ENCODE measurements at places on chromosomes 4 and X.
A peak's percentile ranks its signal among the peaks of the same experiment; 100 is the strongest.

DNA sequence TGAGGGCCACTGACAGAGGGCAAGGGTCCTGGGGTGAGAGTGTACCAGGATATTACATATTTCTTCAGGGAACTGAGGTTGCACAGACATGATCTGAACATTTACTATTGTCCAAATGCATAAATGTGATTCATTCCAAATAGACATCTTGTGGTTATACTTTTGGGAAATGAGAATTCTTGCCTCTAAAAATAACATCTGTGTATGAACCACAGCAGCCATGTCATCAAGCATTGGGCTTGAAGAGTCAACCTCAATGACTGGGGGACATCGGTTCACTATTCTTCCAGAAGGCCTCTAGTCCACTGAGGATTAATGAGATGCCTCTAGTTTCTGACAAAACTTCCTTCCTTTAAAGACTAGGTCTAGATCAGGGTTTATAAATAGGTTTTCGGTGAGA is 193.1 kb upstream of the GPC4 start:
- peak; percentile 75 for DNase-seq

GRCh38 chr4:137283737-137284136 is 248.6 kb downstream of the PCDH18 start:
- no peak for DNase-seq

DNA sequence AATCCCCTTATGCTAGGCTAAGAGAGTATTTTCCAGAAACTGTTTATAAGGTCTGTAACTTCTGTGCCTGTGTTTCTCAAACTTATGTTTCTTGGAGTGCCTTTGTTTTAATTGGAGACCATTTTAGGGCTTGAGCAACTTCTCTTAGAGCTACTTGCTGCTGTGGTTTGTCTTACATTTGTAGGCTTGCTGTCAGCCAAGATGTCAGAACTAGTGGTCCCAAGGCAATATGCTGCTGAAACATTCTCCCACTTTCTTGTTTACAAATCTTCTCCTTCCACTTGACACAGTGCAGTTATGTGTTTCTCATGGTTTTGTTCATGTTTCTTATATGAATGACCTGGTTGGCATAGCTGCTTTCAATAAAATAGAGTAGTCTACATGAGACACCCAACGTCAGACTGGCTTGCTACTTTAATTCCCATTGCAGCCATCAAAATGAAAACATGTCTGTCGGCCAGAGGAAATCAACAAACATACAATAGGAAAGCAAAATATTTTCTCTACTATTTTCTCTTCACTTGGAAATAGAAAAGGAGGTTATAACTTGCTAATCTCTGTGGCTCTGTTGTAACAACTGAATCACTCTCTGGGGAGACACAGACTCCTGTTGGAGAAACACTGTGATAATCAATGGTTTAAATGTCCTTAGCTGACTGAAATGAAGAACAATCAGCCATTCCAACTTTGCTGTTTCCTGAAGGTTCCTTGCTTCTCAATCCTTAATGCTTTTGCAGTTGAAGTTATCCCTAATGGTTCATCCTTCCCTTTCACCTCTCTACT is 426.4 kb downstream of the PDGFC start:
- DNase-seq, result no peak

- DNase-seq, result no peak
Measured at GRCh38 chr4:110636680-110637407, 14.0 kb upstream of the PITX2 start.

- DNase-seq, result peak; percentile 9
Measured at GRCh38 chrX:7252013-7252610, 104.2 kb upstream of the PUDP start.

DNA sequence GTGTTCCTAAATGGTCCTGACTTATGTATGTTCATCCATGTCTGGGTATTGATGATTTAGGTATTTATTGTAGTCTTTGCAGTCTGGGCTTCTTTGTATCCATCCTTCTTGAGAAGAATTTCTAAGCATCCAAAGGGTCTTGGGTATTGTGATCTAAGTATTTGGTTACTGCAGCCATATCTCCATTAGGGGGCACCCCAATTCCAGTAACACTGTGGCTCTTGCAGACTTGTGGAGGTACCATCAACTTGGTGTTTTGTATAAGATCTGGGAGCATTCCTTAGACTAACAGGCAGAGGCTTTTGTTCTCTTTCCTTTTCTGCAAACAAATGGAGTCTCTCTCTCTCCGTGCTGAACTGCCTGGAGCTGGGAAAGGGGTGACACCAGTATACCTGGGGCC is 113.7 kb upstream of the NEXMIF start:
- DNase-seq, result no peak

DNA sequence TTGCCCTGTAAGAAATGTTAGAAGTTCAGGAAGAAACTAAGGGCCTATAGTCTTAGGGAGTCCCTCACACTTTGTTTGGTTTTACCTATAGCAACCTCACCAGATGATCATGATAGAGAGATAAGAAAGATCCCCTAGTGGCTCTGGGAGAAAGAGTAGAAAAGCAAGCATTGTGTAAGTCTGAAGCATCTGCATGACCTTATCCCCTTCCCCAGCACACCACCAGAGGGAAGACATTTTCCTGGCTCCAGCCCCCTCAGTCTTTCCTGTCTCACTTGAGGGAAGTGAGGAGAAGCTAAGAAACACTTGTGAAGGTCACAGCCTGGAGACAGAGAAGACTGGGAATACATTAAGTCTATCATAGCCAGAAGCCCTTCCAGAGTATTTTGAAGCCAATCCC is 154.0 kb downstream of the EVC2 start:
- no peak for DNase-seq

DNA sequence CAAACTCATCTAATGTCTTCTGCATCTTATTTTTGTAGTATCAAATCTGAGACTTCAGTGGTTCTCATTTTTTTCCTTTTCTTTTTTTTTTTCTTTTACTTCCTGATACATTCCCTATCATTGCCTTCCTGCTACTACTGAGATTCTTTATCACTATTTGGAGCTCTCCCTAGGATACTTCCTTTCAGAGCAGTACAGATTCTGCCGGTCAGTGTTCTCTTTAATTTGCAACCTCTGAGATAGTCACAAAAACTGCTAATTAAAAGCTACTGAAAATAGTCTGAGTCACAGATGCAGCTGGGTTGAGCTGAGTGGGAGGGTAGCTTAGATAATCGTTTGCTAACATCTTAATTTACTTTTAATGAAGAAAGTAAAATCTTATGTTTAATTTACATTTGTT is 1279.7 kb downstream of the ARAP2 start:
- no peak for DNase-seq

- no peak for DNase-seq
Measured at GRCh38 chr4:4613641-4614286, 71.9 kb upstream of the STX18 start.

DNA sequence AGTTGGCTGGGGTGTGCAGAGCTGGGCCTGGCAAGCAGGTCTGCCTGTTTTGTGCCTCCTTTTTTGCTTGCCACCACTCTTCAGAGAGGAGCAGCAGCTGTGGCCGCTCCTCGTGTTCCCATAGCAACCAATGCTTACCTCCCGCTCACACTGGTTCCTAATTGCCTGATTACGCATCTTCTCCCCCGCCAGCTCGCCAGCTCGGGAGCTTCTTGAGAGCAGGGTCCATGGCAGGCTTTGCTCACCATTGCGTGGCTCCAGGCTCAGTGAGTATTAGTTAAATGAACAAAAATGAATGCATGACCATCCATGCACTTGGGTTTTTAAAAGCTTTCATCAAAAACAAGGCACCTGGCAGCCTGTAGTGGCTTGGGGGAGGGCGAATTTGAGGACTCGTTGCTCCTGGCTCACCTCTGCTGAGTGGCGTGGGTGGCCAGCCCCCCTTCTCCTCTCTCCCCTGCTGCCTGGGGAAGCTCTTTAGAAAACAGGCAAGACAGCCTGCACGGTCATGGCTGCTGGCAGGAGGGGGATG is 14.2 kb upstream of the PJA1 start:
- DNase-seq, result no peak

- DNase-seq, result no peak
Measured at GRCh38 chr4:142164767-142165500, 528.6 kb downstream of the IL15 start.

GRCh38 chrX:63993936-63994335 is 208.9 kb upstream of the ARHGEF9 start:
- DNase-seq, result no peak
